ENCODE measurements at places on chromosomes 5 and 9.

DNA sequence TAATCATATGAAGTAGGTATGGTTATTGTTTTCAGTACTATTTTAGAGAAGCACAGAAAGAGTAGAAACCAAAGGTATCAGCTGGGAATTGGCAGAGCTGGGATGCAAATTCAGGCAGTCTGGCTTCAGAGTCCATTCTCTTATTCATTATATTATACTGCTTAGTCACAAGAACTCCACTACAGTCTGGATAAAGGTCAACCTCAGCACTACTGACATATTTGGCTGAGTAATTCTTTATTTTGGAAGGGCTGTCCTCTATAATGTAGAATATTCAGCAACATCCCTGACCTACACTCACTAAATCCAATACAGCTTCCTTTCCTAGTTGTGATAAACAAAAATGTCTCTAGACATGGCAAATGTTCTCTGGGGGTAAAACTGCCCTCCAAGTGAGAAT, 37.6 kb downstream of the PTGER4 start:
- DNase-seq: no peak

DNA sequence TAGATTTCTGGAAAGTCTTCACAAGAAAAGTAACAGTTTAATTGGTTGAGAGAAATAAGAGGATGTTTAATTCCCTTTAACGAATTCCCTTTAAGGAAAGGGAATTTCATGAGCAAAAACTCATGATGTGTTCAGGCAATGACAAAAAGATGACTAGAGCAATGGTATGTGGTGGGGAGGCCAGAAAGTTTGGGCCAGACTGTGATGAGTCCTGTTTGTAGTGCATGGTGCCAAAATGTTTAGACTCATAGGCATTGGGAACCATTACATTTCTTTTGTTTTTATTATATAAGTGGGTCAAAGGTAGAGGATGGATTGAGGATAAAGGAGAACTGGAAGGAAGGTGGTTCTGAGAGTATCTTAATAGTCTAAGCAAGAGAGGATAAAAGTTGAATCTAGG, 10.9 kb downstream of the CNTRL start:
- no peak for DNase-seq

- no peak for DNase-seq
These were observed 13.5 kb upstream of the KIF27 start for GRCh38 chr9:83934569-83935275.

GRCh38 chr5:9139344-9139743, 406.5 kb downstream of the SEMA5A start:
- no peak for DNase-seq

GRCh38 chr5:27087747-27088146, 49.4 kb upstream of the CDH9 start:
- no peak for DNase-seq

- DNase-seq: no peak
These were observed 7.1 kb downstream of the LRRC26 start for GRCh38 chr9:137162505-137163364.

GRCh38 chr5:157740229-157740610, 3.3 kb upstream of the LSM11 start:
- no peak for DNase-seq

GRCh38 chr9:125747765-125748445, 732 bp downstream of the PBX3 start:
- peak; percentile 7 for DNase-seq

DNA sequence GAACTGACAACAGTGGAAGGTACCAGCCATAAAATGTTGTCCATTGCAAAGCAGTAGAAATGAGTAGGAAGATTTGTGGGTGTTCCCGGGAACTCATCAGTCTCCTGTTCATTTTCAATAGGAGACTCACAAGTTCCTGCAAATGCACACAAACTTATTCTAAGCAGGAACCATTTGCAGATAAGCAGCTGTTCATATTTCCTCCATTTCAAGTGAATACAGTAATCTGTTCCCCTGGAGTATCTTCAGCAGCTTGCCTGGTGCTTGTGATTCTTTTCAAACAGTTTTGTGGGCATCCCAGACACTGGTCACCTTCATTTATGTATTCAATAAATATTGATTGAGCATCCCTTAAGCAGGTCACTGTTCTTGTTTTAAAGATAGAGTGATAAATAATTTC, 1315.5 kb upstream of the C9orf72 start:
- DNase-seq: no peak

DNA sequence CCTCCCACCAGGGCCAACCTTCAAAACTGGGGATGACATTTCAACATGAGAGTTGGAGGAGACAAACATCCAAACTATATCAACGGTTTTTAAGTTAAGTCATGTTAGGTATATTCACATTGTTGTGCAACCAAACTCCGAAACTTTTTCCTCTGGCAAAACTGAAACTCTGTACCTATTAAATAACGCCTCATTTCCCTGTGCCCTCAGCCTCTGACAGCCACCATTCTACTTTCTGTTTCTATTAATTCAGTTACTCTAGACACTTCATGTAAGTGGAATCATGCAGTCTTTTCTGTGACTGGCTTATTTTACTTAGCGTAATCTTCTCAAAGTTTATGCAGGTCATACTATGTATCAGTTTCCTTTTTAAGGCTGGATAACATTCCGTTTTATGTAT, 85.0 kb downstream of the CWC27 start:
- no peak for DNase-seq

- no peak for DNase-seq
These were observed 19.3 kb downstream of the ISOC1 start for GRCh38 chr5:129113867-129114266.

DNA sequence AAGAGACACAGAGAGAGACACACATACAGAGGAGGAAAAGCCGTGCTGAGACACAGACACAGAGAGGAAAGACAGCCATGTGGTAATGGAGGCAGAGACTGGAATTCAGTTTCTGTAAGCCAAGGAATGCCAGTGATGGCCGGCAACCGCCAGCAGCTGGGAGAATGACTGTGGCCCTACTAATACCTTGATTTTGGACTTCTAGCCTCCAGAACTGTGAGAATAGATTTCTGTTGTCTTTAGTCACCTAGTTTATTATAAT, 90.2 kb downstream of the TARS1 start:
- no peak for DNase-seq

GRCh38 chr5:80961376-80962281, 1.5 kb downstream of the RASGRF2 start:
- no peak for DNase-seq

- DNase-seq: no peak
These were observed 88.1 kb downstream of the LPAR1 start for GRCh38 chr9:110950041-110950645.

GRCh38 chr5:67267512-67268216, 71.1 kb upstream of the CD180 start:
- DNase-seq: no peak

DNA sequence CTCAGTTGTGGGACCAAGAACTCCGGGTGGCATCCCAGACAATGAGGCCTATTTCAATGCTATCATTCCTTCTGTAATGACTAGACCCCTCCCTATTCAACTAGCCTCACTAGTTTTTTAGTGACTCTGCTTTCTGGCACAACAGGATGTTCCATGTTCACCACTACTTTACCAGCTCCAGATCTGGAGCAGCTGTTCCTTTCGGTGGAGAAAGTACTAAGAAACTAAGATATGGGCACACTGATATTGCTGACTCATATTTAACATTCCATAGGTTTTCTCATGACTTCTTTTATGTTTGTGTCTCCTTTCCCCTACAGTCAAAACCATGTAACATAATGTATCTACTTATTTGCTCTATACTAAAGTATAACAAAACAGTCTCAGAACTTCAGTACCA, 24.1 kb downstream of the IL33 start:
- DNase-seq: no peak

- DNase-seq: no peak
These were observed 91.2 kb downstream of the UBE2R2 start for GRCh38 chr9:33908114-33908513.

GRCh38 chr5:149212198-149212951, 59.3 kb upstream of the AFAP1L1 start:
- no peak for DNase-seq

DNA sequence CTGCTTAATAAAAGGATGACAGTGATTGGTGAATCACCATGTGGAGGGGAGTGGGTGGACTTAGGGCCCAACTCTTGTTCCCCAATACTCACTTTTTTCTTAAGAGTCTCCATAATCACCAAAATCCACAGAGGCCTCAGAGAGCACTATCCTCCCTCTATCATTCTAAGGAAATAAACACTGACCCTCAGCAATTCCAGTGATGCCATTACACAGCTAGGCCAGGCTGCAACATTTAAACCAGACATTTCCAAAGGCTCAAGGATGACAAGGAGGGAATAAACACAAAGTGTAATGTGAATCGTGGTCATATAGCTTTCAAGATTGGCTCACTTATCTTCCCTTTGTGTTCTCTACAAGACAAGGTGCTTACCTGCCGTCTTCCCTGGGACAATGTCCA, 2.4 kb upstream of the ARSI start:
- no peak for DNase-seq

GRCh38 chr9:90848866-90849265, 47.2 kb downstream of the SYK start:
- no peak for DNase-seq

GRCh38 chr5:164741376-164741775, 1236.0 kb downstream of the MAT2B start:
- no peak for DNase-seq

GRCh38 chr5:98770209-98770910, 3.1 kb upstream of the RGMB start:
- DNase-seq: no peak

GRCh38 chr9:90838581-90839154, 37.0 kb downstream of the SYK start:
- DNase-seq: no peak

DNA sequence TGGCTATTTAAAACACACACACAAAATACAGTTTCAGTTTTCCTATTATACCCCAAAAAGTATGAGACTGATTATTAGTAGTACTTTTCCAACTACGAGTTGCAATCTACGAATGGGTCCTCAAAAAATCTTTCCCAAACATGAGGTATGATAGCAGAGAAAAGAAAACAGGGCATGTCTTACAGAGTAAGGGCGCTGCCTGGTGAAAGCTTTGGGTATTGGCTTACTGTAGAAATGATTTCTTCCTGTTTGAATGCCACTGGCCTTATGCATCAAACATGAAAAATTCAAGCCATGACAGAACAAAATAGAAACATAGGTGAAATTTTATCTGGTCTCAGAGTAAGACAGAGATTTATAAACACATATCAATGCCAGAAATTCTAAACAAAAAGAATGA, 448.0 kb downstream of the SPOCK1 start:
- no peak for DNase-seq

GRCh38 chr9:84368601-84369000, 28.0 kb upstream of the SLC28A3 start:
- no peak for DNase-seq

DNA sequence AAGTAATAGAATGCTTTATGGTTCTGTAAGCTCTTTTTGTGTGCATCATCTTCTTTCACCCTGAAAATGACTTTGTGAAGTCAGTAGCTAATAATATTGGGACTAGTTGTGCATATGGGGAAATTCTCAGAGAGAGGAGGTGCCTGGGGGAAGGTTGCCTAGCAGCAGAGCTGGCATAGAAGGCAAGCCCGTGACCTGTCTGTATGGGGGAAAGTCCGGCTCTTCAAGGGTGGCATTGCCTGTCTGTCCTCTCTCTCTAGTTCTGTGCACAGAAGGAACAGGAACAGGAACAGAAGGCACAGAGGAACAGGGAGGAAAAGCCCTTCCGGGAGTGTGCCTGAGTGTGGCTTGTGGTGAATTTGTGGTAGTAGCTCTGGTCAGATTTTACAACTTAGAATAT, 33.1 kb downstream of the SH3GL2 start:
- no peak for DNase-seq

DNA sequence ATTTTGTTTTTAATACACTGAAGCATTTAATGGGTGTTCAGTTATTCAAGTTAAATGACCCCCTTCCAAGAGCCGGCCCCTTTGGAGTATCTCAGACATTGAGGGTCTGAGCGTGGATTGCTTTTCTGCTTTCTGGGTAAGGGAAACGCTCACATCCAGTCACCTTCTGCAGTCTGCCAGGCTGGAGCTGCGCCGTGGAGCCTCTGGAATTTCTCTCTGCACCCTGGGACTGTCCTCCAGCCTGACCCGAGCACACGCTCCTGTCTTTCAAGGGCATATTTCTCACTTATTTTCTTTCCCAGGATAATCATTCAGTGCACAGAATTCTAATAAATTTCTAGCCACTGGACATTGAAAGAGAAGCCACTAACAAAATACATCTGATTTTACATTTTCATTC, 13.4 kb downstream of the FAM240B start:
- no peak for DNase-seq

DNA sequence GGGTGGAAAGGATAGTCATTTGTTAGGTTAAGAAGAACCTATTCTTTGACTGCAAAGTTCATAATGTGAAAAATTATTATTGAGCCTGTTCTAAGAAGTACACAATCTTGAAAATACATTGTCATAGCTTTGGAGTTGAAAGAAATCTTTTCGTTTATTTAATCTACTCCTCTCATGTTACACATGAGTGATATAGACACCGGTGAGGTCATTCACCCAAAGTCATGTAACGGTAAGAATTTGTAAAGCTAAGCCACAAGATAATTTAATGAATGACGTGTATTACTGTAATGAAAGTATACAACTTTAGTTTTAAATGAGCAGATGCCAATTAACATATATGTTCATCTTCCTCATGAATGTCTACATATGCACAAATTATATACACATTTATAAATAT, 284.1 kb upstream of the PDE4D start:
- no peak for DNase-seq

DNA sequence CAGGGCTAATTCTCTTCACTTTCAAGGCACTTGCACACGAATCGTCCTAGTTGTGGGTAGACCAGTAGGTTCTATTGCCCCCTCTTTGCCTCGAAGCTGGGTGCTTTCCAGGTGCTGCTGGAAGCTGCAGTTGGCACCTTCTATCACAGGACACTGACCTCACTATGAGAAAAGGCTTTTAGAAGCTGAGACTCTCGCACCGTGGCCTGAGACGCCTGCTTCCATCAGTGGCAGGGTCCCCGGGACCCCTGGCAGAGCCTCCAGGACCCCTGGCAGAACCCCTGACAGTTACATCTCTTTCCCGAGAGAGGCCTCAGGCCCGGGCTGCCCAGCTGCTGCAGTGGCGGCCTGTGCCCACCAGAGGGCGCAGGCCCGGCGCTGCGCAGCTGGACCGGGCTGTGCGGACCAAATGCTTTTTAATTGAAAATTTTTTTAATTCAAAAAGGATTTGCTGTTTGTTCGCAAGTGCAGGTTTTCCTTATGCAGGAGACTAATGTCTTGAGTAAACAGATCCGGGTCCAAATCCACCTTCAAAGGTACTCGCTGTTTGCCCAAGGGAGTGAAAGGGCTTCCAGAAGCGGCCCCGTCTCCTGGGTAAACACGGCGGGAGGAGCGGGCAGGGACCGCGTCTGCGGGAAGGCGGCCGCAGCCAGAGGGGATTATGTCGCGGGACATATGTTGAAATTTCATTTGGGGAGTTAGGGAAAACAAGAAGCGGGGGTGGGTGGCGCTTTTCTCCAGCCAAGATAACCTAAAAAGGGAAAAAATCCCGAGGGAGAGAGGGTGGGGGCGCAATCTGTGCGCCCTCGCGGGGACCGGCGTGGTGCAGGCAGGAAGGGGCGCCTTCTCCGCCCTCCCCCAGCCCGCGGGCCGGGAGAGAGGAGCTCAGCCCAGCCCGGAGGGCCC, 114.5 kb upstream of the LMX1B start:
- DNase-seq: no peak

Data from T-helper 22 cell (primary cell).